ENCODE measurements at places on chromosomes 7 and 10. TPM values are rescaled to one million over a fixed set of nuclear protein-coding genes. Genes with fewer than 3 reads are reported as not detected.

TMEM236 gene
- polyA plus RNA-seq: not detected

NRG3 gene
- not detected for polyA plus RNA-seq

ACTA2 gene
- not detected for polyA plus RNA-seq

FAM25A gene
- not detected for polyA plus RNA-seq

CALCR gene
- polyA plus RNA-seq: not detected

IKZF5 gene
- 16.3 TPM for polyA plus RNA-seq

DGKI gene
- polyA plus RNA-seq: not detected

TFEC gene
- polyA plus RNA-seq: 0.56 TPM

LIPN gene
- polyA plus RNA-seq: not detected

ZNF485 gene
- polyA plus RNA-seq: 7.9 TPM

HOXA10 gene
- not detected for polyA plus RNA-seq

SPDYE8 gene
- polyA plus RNA-seq: 0.25 TPM

ERVW-1 gene
- polyA plus RNA-seq: not detected

ADGRA1 gene
- not detected for polyA plus RNA-seq

All from naive B cell (primary cell).